ENCODE measurements at places on chromosomes 12 and 14.

GRCh38 chr14:36524220-36524837 is 4.3 kb upstream of the NKX2-1 start:
- no peak for DNase-seq

- DNase-seq, result peak; percentile 43
These were observed 1264.0 kb downstream of the TMEM121 start for GRCh38 chr14:106790189-106791036.

- DNase-seq, result no peak
These were observed 270.8 kb downstream of the FOXN3 start for GRCh38 chr14:89146274-89146673.

DNA sequence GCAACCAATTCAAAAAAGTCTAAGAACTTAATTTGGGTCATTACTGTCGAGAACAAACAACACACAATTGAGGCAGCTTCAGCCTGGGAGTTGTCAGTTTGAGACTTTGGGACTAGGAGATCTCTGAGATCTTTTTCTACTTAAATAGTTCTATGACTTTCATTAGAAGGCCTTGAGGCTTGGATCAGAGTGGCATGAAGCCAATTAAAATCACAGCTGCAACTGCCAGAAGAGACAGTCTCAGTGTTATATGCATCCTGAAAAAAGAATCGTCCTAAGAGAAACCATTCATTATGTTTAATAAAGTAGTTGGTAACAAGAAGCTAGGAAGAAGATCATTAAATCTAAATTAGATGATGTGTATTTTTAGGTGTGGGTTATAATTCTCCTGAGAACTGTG is 170.8 kb upstream of the RASSF8 start:
- no peak for DNase-seq

DNA sequence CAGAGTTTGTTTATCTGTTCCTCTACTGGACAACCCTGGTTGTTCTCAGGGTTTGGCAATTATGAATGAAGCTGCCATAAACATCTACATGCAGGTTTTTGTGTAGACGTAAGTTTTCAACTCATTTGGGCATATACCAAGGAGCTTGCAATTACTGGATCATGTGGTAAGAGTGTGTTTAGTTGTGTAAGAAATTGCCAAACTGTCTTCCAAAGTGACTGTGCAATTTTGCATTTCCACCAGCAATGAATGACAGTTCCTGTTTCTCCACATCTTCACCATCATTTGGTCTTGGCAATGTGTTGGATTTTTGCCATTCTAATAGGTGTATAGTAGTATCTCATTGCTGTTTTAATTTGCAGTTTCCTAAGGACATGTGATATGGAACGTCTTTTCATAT is 39.8 kb upstream of the FBXO33 start:
- no peak for DNase-seq
